Glutamatergic neuron (in vitro differentiated cells): ENCODE measurements at places on chromosomes 5 and 9. TPM values are rescaled to one million over a fixed set of nuclear protein-coding genes. Genes with fewer than 3 reads are reported as not detected.

GRCh38 chr5:50501491-50502228, 60.6 kb upstream of the EMB start:
- peaks cover 2% of the 10 kb centered on the region for H3K27me3 ChIP-seq
- peaks cover 4% of the 10 kb centered on the region for H3K36me3 ChIP-seq
- DNase-seq: no peak
- H3K4me3 ChIP-seq: no peak overlapping the region

DNA sequence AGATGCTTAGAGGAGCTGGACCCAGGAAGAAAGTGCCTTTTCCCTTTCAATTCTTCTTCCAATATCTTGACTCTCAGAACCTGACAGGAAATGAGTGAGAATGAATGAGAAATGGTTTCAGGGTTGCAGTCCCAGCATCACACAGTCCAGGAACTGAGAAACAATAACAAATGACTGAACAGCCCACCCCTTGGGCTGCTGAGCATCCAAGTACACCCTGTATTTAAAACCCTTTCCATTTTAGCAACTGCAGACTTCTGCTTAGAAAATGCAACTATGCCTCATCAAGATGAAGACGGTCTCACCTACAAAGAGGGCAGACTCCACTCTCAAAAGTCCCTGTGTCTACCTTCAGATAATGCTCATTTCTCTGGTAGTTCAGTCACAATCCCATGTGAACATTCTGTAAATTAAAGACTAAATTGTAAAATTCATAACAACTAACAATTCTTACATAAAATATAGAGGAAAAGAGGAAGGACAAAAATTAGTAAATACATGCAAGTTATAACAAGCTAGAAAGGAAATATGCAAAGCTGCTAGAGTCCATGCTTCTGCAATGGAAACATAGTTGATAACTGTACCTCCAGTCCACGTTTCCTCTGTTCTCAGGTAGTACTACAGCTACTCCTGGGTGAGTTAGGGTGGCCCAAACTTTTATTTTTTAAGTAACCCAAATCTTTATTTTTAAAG, 316.5 kb downstream of the ICE1 start:
- no peaks in the 10 kb centered on the region for H3K4me1 ChIP-seq
- peaks cover 2% of the 10 kb centered on the region for H3K36me3 ChIP-seq
- H3K27ac ChIP-seq: no peak overlapping the region

- no peak overlapping the region for H3K4me3 ChIP-seq
- no peak overlapping the region for H3K27ac ChIP-seq
- H3K4me1 ChIP-seq: no peaks in the 10 kb centered on the region
- peaks cover 6% of the 10 kb centered on the region for H3K36me3 ChIP-seq
- no peak for DNase-seq
These were observed 58.5 kb downstream of the CNTRL start for GRCh38 chr9:121133104-121133816.

DNA sequence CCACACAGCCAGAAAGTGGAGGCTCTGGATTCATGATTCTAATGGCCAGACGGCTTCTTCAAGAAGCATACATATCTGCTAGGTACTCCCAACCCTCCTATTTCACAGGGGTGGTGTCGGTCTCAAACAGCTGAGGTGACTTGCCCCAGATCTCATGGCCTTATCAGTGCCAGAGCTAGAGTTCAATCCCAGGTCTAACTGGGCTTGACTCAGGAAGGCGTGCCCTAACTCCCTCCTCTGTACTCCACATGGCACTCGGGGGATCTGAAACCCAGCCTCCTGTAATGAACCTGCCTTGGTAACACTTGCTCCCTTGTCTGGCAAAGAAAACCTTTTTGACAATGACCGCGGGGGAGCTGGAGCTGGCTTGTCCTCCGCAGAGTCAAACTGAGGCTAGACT, 2.1 kb downstream of the QRFP start:
- DNase-seq: no peak
- H3K4me1 ChIP-seq: peaks cover 21% of the 10 kb centered on the region
- H3K27ac ChIP-seq: no peak overlapping the region
- H3K27me3 ChIP-seq: peaks cover 7% of the 10 kb centered on the region

DNA sequence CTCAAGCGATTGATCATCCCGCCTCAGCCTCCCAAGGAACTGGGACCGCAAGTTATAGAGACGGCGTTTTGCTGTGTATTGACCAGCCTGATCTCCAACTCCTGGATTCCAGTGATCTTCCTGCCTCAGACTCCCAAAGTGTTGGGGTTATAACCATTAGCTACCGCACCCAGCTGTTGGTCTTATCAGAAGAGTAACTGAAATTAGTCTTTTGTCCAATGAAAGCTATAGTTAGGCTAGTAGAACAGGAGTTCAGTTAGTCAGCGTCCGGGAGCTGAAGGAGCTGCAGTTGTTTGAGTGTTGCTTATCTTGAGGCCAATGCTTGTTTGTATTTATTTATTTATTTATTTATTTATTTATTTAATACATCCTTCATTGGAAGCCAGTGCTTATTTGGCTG, 3.2 kb upstream of the MIGA2 start:
- H3K27ac ChIP-seq: no peak overlapping the region
- H3K36me3 ChIP-seq: no peaks in the 10 kb centered on the region
- peaks cover 18% of the 10 kb centered on the region for H3K4me1 ChIP-seq
- peaks cover 4% of the 10 kb centered on the region for H3K27me3 ChIP-seq

Gene SMC5
- total RNA-seq: 16.5 TPM
